Activated CD4-positive, alpha-beta T cell treated with anti-CD3 and anti-CD28 coated beads for 4 hours (primary cell): ENCODE measurements at places on chromosomes 6 and 20.

DNA sequence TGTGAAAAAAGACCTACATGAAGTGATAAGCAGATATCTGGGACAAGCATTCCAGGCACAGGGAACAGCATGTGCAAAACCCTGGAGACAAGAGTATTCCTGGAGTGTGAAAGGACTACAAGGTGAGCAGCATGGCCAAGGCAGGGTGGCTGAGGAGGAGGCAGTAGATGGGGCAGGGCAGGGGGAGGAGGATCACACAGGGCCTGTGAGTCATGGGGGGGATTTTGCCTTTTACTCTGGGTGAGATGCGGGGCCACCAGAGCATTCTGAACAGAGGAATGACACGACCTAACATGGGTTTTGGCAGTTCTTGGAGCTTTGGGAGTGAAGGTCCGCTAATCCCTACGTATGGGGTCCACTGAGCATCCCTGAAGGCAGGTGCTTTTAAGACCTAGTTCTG lies 69.8 kb upstream of the CCN6 start:
- peak; percentile 61 for DNase-seq

GRCh38 chr6:131954775-131955107 lies 3.6 kb upstream of the CCN2 start:
- DNase-seq, result no peak

DNA sequence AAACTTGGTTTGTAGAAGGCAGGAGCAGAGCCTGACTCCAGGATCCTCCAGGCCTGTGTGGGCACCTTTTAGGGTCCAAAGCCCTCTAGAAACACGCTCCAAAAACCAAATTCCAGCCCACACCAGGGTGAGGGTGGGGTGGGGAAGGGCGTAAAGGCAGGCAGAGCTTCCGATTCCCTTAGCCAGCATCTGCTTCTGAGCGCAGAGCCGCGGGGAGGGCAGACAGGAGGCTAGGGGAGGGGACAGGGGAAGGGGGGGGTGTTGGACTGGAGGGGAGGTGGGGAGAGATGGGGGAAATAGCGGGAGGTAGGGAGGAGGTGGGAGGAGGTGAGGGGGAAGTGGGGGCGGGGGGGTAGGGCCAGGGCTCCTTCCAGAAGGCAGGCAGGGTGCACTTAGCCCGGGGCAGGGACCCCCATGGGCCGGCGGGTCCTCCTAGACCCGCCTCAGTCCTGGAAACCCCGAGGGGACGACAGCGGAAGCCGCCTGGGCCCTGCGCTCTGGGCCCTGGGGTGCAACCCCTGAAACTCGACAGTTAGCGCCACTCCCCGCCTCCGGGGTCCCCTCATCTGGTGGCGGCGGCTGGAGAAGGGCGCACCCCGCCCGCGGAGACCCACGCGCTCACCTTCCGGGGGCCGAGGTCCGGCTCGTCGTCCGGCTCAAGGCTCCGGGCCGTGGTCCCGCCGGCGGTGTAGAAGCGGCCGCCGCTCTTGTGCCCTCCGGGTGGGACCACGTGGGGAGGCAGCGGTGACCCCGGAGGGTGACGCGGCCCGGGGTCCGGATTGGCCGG lies 22.0 kb upstream of the FRMD1 start:
- no peak for DNase-seq

- no peak for DNase-seq
These were observed 713.7 kb upstream of the EPHA7 start for GRCh38 chr6:94133106-94133505.

GRCh38 chr6:45571159-45571558 lies 193.4 kb upstream of the SUPT3H start:
- DNase-seq, result no peak

- no peak for DNase-seq
These were observed 43.7 kb downstream of the NINL start for GRCh38 chr20:25541676-25542075.

- DNase-seq, result no peak
These were observed 77.1 kb upstream of the EMILIN3 start for GRCh38 chr20:41443691-41444090.

DNA sequence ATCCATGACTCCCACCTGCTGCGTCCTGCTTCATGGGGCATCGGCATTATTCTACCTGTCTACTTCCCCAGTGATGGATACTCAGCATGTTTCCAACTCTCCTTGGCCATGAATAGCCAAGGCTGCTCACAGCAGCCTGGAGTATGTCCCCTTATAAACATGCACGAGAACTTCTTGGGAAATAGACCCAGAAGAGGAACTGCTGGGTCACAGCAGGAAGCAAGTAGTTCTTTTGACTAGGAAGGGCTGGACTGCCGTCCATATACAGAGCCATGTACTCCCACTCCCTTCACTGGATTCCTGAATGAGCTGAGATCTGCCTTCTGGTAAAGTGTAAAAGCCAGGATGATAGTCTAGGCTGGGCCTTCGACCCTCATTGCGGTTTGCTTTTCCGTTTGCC lies 106.3 kb upstream of the KCNK16 start:
- DNase-seq, result no peak

DNA sequence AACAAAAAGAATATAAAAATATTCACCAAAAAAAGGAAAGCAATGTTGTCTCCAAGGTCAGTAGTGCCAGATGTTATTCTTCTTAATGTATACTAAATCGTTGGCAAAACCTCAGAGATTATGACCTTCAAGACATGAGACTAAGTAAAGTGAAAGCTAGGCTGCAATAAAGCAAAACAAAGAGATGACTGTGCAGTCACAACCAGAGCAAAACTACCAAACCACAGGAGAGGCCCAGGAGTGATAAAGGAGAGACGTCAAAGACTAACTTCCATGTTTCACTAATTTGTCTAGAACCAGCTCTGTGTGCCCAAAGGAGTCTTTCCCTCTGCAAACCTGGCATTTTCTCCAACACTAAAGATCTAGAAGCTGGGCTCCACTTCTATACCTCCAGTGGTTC lies 155.9 kb upstream of the POU3F2 start:
- no peak for DNase-seq

- no peak for DNase-seq
These were observed 9.2 kb upstream of the TFAP2A start for GRCh38 chr6:10424040-10424439.

- DNase-seq, result no peak
These were observed 13.1 kb upstream of the MLN start for GRCh38 chr6:33816911-33817310.
